ENCODE measurements at places on chromosomes 16 and 17. TPM values are rescaled to one million over a fixed set of nuclear protein-coding genes. Genes with fewer than 3 reads are reported as not detected.

GAS7 gene
- 2.4 TPM for total RNA-seq

CDH11 gene
- 2.4 TPM for total RNA-seq

AXIN2 gene
- 3.6 TPM for total RNA-seq

KRTAP17-1 gene
- not detected for total RNA-seq

CCL17 gene
- not detected for total RNA-seq

CBX2 gene
- total RNA-seq = 0.75 TPM

CLEC18B gene
- 1.1 TPM for total RNA-seq

DRC3 gene
- total RNA-seq = 1.3 TPM

NEUROD2 gene
- not detected for total RNA-seq

CSHL1 gene
- not detected for total RNA-seq

CPPED1 gene
- 34.0 TPM for total RNA-seq

CCDC43 gene
- 5.6 TPM for total RNA-seq

KCNJ18 gene
- not detected for total RNA-seq

NUDT16L1 gene
- total RNA-seq = 40.4 TPM

B3GNT9 gene
- 1.6 TPM for total RNA-seq

GPR142 gene
- total RNA-seq = not detected

RNU2-1 gene
- total RNA-seq = 2,459 TPM

DHRS7B gene
- 11.0 TPM for total RNA-seq

HSF5 gene
- 0.18 TPM for total RNA-seq

PPM1E gene
- 0.83 TPM for total RNA-seq

PYCARD gene
- total RNA-seq = 5.9 TPM

ALOX15B gene
- 0.35 TPM for total RNA-seq

WDR81 gene
- total RNA-seq = 27.0 TPM

GSDMA gene
- not detected for total RNA-seq

MFAP4 gene
- total RNA-seq = 2.8 TPM

KRT222 gene
- 2.4 TPM for total RNA-seq

SEPTIN12 gene
- total RNA-seq = not detected

APRT gene
- 68.9 TPM for total RNA-seq

FZD2 gene
- 0.18 TPM for total RNA-seq

TOP2A gene
- total RNA-seq = 1.8 TPM

KRT28 gene
- total RNA-seq = not detected

CA7 gene
- not detected for total RNA-seq

BEAN1 gene
- 0.38 TPM for total RNA-seq

TVP23A gene
- not detected for total RNA-seq

AIPL1 gene
- total RNA-seq = not detected

TMEM132E gene
- total RNA-seq = 0.65 TPM

SDR42E2 gene
- not detected for total RNA-seq

CCL3 gene
- total RNA-seq = 2.0 TPM

EFCAB5 gene
- total RNA-seq = not detected

CRYBA1 gene
- not detected for total RNA-seq

CDH5 gene
- total RNA-seq = 13.5 TPM

TMEM101 gene
- total RNA-seq = 14.4 TPM

CCDC78 gene
- 0.38 TPM for total RNA-seq

SLC13A2 gene
- 0.55 TPM for total RNA-seq

ARL16 gene
- 5.1 TPM for total RNA-seq

SOX9 gene
- 2.1 TPM for total RNA-seq

MYL4 gene
- not detected for total RNA-seq

Measured in left lobe of liver (tissue), 2 donors.